ENCODE measurements at places on chromosomes 13 and 19.

DNA sequence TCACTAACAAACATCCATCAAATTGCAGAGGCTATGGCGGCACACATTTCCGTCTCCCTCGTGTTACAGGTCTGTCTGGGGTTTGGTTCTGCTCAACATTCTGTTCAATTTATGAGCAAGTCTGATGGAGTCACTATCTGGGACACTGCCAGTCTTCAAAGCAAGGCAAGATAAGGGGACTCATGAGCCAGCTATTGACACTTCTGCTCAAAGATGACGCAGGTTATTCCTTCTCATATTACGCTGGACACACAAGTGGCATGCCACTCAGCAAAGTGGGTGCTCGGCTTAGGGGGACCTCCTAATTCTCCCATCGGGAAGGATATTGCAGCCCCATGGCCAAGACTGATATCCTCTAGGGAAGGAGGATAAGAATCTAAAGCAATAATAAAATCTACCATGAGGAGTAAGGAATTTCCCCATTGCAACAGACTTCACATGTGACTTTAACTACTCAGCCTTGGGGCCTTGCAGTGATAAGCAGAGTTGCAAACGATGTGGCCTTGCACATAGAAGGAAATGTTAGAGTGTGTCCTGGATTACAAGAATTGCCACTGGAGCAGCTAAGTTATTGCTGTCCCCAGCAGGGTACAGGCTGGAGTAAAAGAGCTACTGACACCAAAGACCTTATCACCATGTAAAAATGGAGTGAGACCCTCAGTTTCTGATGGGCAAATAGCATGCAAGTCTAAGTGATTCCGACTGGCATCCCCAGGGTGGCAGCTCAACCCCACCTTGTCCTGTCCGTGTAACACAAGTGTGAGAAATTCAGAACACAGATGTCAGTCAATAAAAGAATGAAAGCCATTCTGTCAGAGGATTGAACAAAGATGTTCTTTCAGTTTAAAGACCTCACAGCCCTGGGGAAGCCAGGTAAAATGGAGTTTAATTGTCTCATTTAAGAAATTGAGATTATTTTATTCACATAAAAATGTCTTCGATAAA, 306.1 kb downstream of the IRS2 start:
- no peak for DNase-seq

DNA sequence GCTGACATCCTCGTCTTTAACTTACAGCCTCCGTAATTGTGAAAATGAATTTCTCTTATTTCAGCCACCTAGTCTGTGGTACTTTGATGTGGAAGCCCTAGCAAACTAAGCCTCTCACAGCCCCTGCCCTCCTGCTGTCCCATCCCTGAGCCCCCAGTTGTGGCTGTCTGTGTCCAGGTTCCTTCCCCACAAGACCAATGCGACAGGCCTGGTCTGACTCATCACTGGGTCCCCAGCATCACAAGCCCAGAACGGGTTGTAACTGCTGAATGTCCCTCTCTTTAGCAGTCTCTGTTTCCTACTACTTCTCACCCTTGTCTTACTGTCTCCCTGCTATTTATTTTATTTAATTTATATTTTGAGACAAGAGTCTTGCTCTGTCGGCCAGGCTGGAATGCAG, 5.7 kb downstream of the POU2F2 start:
- DNase-seq, result no peak

DNA sequence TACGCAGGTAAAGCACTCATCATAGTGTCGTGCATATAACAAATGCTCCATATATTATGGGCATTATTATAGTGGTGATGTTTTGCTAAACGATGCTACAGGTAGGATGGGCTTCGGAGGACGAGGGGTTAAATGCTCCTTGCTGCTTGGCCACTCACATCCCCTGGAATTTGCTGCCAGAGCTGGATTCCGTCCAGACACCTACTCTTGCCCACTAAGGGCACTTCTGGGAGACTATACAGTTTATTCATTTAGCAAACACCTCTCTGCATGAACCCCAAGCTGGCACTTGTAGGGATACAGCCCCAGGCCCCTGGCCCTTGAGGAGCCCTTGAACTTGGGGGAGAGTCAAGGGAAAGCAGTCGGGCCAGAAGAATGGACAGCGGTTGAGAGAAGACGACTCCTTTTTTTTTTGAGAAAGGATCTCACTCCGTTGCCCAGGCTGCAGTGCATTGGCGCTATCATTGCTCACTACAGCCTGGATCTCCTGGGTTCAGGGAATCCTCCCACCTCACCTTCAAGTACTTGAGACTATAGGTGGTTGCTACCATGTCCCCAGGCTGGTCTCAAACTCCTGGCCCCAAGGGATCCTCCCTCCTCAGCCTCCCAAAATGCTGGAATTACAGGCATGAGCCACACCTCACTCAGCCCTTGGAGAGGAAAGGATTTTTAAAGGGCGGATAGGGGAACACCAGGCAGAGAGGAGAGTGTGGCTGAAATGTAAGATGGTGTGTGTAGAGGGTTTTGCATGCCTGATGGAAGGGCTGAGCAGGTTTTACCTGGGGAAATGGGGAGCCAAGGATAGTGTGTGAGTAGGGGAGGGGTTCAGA, 1.1 kb upstream of the MRPL34 start:
- DNase-seq, result no peak

- no peak for DNase-seq
Measured at GRCh38 chr13:26888632-26889031, 128.0 kb upstream of the GPR12 start.

DNA sequence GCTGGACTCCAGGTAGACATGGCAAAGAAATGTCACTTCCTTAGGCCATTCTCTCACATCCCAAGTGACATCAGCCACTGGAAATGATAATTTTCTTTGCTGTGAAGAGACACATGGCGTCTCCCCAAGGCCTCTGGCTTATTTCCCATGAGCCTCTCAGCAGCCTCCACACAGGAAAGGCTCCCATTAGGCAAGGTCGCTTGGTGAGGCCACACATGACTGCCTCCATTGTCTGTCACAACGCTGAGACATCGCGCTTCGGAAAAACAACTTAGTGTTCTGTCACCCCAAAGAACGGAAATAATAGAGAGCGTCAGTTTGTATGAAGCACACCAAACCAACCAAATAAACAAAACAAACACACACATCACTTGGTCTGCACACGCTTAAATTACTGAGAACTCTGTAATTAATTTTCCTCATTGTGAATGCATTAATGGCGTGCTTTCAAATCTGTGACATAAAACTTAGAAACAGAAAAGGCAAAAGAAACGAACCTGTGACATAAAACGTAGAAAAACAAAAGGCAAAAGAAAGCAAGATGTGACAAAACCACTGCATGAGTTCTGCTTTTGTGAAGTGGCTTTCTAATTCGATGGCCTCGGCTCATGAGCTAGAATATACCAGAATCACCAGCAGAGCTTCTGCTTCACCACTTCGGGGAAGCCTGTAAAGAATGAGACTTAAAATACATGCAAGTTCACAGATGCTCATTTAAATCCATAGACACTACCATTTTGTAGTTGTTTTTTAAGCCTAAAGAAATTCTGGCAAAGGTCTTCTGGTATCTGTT, 404.2 kb upstream of the SGCG start:
- no peak for DNase-seq

DNA sequence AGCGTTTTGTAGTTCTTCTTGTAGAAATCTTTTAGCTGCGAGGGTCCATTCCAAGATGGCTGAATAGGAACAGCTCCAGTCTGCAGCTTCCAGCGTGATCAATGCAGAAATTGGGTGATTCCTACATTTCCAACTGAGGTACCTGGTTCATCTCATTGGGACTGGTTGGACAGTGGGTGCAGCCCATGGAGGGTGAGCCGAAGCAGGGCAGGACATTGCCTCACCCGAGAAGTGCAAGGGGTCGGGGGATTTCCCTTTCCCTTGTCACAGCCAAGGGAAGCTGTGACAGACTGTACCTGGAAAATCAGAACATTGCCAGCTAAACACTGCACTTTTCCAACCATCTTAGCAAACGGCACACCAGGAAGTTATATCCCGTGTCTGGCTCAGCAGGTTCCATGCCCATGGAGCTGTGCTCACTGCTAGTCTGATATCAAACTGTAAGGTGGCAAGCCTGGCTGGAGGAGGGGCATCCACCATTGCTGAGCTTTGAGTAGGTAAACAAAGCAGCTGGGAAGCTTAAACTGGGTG, 176.0 kb upstream of the SPRY2 start:
- DNase-seq, result no peak

DNA sequence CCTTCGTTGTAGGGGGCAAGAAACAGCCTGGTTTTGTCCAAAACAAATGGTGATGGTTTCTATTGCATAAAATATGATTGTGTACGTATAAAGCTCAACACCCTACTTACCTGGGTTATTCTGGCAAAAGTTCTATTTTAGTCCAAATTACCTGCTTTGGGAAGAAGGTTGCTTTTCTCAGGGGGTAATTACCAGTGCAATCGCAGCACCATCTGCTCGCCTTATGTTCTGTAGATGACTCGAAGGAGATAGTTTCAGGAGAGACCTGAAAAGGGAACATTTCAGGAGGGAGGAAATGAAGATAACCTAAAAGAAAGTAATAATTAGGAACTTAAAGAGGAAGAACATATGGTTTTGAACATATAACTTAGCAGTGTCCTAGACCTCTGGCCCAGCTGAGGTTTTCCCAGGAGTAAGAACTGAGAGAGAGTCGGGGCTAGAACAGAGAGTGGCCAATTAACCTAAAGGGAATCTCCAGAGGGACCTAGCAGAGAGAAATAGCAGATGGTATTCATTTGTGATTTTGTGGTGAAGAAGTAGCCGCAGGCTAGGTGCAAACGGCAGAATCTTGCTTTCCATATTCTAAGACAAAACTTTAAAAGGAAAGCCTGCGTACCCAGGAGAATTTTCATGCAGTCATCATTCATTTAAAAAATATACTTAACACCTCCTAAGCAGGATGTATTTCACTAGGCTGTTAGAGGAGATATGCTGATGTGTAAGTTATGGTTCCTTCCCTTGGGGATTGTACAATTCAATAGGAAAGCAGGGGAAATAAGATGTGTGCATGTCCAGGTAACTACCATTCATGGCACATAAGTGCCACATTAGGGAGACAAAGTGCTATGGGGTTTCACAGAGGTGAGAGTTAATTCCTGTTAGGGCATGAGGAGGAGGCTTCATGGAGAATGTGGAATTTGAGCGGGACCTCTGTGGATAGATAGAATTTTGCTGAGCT, 113.0 kb upstream of the SLC10A2 start:
- no peak for DNase-seq

DNA sequence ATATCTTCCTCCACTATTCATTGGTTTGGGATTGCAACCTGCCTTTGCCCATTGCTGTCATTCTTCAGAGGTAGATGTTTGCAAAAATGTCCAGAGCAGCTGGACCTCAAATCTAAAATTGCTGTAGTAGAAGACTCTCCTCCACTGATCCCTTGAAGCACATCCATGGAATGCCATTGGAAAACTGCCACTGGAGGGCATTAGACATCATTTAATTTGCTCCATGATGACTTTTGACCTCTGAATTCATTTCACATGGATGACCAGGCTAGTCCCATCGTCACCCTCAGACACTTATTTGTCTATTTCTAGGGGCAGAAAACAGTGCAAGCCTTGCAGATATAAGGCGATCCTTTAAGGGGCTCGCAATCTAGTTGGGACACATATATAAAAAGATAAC, 33.9 kb upstream of the FLT1 start:
- no peak for DNase-seq

DNA sequence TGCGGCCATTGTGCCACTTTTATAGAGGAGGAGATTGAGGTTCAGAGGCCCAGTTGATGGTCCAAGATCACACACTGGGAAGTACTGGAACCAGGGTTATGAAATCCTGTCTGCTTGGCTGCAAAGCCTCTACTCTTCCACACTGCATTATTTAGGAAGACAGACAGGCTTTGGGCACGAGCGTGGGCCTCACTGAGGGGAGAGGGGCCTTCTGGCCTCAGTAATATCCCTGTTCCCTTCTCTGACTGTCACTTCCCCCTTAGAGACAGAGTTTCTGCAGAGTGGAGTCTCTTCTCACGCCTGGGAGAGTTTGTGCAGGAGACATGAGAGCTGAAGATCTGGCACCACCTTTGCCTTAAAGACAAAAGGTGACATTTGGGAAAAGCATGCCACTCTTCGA, 49.0 kb upstream of the PNMA8B start:
- DNase-seq, result no peak

GRCh38 chr13:82036602-82037001, 1695.7 kb upstream of the SPRY2 start:
- no peak for DNase-seq

DNA sequence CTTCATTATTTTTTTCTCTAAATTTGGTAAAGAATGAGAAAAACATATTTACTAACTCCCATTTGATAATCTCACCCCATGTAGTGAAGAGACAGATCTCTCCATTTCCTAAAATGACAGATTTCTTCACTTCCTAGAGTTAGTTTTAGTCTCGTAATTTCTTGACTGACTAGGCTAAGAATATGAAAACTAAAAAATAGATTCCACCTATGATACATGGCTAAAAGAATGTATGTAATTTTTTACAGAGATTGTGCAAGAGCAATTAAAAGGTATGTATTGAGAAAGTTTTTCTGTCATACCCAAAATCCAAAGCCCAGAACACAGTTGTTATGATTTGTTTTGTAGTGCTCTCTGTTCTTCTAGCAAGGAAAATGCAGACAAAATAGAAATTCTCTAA, 9.5 kb downstream of the NALCN start:
- DNase-seq, result no peak

- no peak for DNase-seq
Measured at GRCh38 chr19:38370299-38370698, 4.1 kb upstream of the PSMD8 start.

DNA sequence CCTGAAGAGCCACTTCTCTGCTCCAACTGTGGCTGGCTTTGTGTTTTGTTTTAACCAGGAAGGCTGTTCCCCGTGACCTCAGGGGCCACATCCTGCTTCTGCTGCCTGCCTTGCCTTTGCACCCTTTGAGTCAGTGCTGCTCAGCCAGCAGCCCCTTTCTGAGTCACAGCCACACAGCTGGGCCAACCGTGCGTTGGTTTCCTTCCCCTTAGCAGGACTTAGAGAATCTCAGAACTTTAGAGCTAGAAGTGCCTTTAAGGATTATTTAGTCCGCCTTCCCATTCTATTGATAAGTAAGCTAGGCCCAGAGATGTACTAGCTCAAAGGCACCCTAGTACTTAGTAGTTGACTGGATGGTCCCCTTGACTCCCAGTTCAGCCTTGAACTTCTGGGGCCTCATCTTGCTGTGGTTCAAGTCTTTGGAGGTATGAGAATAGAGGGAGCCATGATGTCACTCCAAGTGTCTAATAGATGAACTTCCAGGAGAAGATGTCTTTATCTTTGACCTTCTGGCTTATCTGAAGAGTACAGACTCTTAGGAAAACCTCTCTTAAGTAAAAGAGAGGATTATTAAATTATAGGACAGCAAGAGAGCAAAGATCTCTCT, 8.0 kb downstream of the RGCC start:
- DNase-seq, result peak; percentile 94

GRCh38 chr13:25167382-25168174, 4.5 kb downstream of the AMER2 start:
- DNase-seq, result no peak

DNA sequence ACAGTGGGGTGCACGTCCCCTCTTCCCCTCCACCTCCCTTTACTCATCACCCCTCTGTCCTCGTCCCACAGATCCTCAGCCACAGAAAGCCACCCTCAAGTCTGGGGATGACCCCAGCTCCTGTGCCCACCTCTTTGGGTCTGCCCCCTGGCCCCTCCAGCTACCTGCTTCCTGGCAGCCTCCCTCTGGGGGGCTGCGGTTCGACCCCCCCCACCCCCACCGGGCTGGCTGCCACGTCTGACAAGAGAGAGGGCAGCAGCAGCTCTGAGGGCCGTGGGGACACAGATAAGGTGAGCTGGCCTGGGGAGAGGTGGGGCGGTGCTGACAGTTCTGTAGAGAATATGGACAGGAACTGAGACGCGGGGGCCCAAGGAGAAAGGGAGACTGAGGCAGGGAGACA, 11.1 kb downstream of the IRF3 start:
- DNase-seq, result no peak
